ENCODE measurements at places on chromosomes 2 and 18.

DNA sequence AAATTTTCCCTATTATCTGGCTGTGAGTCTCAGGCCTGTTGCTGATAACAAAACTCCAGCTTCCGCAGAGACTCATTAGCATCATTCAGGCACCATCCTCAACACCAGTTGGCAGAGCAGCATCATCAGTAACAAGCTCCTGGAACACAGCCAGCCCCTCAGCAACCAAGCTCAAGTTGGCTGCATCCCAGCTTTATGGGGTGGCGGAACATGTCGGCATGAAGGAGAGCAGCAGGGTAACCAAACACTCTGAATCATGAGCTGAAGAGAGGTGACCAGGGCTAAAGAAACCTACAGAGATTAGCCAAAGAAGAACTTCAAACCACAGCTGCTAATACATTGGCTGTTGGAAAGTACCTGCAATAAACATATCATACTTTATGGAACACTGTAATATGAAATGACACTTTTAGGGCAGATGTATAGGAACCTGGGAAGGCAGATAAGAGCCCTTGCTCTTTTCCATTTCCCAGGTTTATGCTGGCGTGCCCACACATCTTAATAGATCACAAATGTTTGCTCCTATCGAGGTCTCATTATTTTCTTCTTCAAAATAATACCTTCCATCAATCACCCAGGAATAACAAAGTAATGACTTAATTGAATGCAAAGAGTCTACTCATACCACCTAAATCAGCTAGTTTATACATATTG is 63.8 kb downstream of the PDE11A start:
- DNase-seq, result no peak

DNA sequence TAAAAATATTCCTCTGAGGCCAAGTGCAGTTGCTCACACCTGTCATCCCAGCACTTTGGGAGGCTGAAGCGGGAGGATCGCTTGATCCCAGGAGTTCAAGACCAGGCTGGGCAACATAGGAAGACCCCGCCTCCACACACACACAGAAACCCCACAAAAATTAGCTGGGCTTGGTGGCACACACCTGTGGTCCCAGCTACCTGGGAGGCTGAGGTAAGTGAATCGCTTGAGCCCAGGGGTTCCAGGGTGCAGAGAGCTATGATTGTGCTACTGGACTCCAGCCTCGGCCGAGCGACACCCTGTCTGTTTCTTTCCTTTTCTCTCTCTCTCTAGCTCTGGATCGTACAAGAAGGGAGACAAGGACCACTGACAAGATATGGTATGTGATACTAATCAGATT is 1.8 kb upstream of the XRCC5 start:
- no peak for DNase-seq

- DNase-seq, result no peak
Measured at GRCh38 chr2:235695602-235695895, 201.7 kb downstream of the AGAP1 start.

DNA sequence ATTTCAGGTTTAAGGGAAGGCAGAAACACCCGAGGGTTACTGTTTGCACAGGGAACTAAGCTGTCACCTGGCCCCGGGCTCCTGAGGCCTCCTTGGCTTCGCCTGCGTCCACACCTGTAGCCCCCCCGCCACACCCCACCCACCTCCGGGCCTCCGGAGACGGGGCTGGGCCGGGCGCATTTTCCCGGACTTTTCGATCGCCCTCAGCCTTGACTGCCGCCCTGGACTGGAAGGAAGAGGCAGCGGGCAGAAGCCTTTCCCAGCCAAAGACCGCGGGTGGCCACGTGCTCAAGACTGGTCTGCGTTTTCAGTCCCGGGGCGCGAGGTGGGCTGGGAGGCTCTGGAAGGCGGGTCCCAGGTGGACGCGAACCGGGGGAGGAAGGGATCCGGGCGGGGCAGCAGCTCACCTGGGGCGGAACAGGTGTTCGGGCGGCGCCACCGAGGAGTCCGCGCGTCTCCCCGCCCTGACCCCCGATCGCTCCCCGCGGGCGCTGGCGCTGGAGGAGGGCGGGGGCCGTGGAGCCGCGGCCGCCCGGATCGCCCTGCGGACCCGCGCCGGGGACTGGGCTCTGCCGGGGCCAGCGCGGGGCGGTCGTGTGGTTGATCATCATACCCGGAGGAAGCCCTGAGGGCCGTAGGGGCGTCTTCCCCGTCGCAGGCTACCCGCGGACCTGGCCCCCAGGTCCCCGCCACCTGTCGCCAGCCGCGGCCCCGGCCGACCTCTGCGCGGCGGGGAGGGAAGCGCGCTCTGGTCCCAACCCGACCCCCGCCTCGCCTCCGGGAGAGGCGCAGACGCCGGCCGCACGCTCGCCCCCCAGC is 3.2 kb downstream of the ID2 start:
- DNase-seq, result peak; percentile 29

GRCh38 chr2:102848366-102848839 is 86.6 kb downstream of the TMEM182 start:
- DNase-seq, result no peak

- no peak for DNase-seq
Measured at GRCh38 chr2:129619471-129619870, 360.0 kb upstream of the RAB6C start.

DNA sequence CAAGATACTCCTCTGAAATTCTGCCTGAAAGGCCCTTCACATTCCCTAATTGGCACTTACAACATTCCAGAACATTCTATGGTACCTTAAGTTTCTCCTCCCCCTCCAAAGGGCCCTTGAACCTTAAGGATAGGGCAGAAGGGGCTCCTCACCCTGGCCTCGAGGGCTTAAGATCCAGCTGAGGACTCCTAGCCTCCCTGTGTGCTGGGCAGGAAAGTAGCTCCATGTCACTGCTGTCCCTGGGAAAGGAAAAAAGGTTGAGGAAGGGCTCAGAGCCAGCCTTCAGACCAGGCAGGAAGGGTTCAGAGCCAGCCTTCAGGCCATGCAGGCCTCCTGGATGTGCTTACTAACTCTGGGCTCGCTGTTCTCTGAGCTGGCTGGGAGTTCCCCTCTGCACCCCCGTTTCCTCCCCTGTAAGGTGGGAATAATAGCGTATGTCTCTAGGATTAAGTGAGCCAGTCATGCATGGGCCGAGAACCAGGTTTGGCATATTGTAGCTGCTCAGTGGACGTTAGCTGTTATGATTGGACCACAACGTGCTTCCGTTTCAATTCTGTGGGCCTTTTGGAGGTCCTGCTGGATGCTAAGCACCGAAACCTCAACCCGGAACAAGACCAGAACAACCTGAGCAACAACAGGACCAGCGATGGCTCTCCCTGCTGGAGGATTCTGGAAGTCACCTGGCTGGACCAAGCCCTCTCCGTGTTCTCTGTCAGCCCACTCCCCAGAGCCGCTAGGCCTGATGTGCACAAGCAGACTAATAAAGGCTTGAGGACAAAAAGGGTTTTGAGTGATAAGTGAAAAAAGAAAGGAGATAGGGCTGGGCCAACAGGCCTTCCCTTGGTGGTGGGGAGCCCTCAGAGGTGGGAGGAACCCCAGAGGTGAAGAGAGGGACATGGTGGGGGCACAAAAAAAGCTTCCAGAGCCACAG is 1.0 kb upstream of the B3GNT7 start:
- no peak for DNase-seq

DNA sequence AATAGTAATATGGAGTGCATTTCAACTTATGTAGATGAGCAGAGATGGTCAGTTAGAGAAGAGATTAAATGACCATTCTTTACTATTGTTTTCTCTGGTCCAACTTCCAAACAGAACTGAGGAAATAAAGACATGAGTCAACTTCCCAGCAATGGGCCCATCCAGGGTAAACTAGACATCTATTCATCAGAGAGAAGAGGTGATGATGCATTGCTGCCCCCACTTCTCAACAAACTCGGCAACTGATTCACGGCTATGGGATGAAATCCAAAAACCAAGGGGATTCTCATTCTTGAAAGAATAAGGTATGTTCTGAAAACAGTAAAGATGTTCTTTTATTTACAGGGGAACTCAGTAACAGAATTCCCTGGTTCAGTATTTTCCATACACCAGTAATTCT is 190.7 kb downstream of the RDH14 start:
- DNase-seq, result no peak

DNA sequence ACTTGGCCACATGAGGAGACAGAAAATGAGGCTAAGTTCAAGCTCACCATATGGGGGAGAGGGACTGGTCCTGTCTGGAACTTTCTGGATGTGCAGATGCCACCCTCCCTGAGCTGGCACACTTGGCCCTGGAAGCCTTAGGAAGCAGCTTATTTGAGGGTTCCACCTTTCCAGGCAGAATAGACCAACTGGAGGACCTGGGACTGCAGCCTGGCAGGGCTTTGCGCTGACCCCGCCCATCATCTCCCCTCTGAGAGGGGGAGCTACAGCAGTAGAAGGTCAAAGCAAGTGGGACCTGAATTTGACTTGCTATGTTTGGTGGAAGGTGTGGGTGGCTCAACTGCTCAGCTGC is 39.5 kb downstream of the TMEM17 start:
- no peak for DNase-seq

- no peak for DNase-seq
Measured at GRCh38 chr2:200765995-200766660, 45.6 kb upstream of the BZW1 start.

DNA sequence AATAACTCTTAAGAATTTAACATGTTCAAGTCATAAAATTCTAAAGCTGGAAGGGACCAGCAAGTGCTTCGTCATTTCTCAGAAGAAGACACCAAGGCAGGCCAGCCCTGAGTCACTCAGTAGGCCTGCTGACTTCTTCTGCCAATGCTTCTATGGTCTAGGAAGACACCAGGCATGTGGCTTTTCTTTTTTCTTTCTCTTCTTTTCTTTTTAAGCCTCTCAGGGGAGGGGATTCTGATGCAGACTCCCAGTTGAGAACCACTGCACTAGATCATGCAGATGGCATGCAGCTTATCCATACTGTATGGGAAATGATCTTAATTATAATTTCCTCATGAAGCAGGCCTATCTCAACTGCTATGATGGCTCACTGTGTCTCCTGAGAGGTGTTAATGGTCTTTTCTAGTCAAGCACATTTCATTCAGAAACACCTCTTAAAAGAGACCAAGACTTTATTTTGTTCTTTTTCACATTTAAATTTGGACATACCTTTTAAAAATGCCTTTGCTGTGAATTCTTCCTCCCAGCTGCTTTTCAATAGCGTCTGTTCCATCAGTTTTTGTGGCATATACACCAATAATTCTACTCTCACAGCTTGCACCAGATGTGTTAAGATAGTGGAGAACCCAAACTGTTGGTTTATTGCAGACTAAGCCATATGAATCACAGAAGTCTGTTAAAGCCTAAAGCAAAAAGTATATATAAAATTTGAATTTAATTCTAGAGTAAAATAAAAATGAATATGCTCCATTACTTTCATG is 11.3 kb downstream of the KCTD18 start:
- no peak for DNase-seq

DNA sequence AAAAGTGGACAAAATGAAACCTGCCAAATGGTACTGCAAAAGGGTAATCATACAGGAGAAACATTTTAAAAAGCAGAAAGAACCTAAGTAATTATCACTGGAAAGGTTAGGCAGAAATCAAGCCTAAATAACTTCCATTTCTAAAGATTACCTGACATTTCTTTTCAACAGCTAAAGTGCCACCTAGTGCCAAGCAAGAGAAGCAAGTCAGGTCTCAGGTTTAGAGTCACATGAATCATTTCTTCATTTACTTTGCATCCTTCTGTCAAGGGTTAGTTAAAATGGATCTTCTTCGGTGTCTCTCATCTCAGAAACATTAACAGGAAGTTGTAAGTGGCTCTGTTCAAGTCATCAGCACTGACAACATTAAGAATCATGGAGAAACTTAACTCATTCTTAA is 90.3 kb downstream of the AKAIN1 start:
- no peak for DNase-seq

DNA sequence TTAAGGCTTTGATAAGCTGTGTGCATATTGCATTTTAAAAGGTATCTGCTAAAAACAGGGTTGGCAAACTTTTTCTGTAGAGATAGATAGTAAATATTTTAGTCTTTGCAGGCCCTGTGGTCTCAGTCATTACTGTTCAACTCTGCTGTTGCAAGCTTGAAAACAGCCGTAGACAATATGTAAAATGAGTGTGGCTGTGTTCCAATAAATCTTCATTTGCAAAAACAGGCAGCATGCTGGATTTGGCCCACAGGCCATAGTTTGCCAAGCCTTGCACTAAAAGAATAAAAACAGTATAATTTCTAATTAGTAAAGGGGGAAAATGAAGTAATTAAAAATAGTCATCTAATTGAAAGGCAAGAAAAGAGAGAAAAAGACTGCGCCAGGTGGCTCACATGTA is 35.3 kb downstream of the GCKR start:
- DNase-seq, result no peak

- DNase-seq, result no peak
Measured at GRCh38 chr2:3105814-3106569, 271.6 kb downstream of the EIPR1 start.

GRCh38 chr2:178244777-178245176 is 50.5 kb downstream of the OSBPL6 start:
- no peak for DNase-seq

DNA sequence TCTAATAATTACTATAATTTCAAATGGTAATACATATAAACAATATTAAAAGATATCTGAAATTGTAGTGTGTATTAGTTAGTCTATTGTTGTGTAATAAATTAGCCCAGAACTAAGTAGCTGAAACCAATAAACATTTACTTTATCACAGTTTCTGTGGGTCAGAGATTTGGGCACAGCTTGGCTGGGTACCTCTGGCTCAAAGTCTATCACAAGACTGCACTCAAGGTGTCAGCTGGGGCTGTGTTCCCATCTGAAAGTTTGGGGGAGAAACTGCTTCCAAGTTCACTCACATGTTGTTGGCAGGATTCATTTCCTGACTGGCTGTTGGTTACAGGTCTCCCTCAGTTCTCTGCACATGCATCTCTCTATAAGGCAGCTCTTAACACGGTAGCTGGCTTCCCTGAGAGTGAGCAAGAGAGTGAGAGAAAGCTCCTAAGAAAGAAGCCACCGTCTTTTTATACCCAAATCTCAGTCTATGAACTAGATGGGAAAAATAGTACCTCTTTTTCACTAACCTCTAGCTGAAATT is 25.6 kb upstream of the WIPF1 start:
- no peak for DNase-seq

- no peak for DNase-seq
Measured at GRCh38 chr18:59810183-59810582, 89.6 kb upstream of the PMAIP1 start.

DNA sequence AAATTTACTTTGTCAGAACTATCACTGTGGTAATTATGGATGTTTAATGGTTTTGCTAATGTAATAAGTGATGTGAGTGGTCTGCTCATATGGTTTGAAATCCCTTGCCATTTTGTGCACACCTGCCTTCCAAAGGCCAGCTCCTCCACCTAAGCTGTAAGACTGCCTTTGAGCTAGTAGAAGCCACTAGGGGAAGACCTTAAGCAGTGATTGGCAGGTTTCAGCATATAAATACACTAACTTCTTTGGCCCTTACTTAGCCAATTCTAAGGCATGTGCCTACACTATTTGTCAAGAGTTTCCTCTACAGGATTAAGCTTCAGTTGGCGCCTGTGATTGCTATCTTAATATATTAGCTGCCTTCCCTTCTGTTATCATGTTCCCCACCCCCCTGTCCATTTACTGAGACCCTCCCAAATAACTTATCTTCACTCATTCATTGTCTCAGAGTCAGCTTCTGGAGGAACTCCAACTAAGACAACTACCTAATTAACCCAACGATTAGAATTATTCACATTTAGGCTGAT is 141.1 kb downstream of the MBD5 start:
- no peak for DNase-seq
